ENCODE measurements at places on chromosomes 13 and 19.

DNA sequence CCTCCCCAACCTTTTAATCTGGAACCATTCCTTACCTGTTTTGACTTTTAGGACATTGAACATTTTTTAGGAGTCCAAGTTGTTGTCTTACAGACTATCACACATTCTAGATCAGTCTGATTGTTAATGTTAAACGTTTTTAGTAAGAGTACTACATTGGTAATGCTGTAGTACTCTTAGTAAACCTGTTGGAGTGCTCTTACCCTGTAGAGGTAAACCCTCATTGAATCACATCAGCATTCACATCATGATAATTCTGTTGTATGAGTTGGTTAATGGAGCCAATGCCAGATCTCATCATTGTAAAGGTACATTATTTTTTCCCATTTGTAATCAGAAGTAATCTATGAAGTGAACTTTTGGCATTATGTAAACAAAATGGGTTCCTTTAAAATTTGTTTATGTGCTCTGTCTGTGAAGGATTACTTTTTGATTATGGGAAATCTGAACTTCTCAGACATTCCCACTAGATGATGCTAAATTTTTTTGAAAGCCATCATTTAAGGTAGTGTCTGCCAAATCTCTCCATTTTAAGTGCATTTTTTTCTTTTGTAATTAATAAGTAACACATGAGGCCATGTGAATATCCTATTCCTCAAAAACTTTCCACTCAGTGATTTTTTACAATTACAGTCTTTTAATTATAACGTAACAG is 55.2 kb downstream of the VWA8 start:
- DNase-seq: no peak

DNA sequence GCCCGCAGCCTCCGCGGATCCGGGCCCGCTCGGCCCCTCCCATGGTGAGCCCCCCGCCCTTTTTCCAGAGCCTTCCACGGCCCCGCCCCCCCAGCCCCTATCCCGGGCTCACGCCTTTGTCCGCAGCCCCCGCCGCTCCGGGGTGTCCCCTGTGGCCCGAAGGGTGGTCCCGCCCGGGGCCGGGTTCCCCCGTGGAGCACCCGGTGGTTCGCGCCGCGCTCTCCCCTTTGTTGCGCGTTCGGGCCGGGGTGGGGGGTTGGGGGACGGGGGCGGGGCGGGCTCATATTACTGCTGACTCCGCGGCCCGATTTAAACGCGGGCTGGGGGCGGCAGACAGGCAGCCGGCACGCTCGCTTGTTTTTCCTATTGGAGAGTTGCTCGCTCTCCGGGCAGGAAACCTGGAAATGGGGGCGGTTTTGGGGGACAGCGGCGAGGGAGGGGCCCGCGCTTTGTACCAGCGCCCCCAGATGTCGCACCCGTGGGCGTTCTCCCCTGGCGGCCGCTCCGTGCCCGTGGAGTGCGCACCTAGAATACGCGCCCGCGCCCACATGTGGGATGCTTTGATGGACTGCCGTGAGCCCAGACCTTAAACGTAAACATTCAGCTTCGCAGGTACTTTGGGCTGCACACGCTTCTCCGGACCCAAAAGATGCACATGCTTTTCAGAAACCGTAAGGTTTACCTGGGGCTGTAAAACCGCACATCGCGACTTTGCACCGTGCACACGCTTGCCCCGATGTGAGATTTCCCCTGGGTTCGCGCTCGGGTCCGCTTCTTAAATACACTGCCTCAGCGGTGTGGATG is 699 bp downstream of the PTOV1 start:
- no peak for DNase-seq

GRCh38 chr19:10730932-10731331 is 13.1 kb downstream of the DNM2 start:
- DNase-seq: no peak

- DNase-seq: no peak
These were observed 3.3 kb upstream of the ZNF556 start for GRCh38 chr19:2863816-2864215.

DNA sequence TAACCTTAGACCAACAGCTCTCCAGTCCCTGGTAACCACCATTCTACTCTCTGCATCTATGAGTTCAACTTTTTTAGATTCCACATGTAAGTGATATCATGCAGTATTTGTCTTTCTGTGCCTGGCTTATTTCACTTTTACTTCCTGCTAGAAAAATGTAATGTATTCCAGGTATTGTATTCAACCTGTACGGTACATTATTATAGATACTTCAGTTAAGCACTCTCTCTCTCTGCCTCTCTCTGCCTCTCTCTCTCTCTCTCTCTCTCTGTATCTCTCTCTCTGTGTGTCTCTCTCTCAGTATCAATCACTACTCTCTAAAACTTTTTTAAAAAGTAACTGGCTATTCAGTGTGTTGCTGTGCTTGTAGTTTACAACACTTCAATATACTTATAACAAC is 8.4 kb downstream of the DACH1 start:
- no peak for DNase-seq

DNA sequence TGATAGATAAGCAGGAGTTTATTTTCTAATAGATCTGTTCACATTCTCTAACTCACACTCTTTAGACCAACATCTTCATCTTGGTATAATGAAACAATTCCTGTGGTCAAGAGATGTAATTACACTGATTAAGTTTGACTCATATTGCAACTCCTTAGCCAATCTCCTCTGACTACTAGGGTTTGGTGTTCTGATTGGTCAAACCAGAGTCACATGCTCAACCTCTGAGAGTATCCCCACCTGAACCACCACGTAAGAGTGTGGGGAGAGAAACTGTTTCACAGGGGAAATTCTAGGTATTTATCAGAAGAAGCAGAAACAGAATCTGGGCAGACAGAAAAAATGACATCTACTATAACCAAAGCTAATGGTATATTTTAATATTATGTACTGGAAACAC is 42.4 kb downstream of the UQCRFS1 start:
- DNase-seq: no peak

DNA sequence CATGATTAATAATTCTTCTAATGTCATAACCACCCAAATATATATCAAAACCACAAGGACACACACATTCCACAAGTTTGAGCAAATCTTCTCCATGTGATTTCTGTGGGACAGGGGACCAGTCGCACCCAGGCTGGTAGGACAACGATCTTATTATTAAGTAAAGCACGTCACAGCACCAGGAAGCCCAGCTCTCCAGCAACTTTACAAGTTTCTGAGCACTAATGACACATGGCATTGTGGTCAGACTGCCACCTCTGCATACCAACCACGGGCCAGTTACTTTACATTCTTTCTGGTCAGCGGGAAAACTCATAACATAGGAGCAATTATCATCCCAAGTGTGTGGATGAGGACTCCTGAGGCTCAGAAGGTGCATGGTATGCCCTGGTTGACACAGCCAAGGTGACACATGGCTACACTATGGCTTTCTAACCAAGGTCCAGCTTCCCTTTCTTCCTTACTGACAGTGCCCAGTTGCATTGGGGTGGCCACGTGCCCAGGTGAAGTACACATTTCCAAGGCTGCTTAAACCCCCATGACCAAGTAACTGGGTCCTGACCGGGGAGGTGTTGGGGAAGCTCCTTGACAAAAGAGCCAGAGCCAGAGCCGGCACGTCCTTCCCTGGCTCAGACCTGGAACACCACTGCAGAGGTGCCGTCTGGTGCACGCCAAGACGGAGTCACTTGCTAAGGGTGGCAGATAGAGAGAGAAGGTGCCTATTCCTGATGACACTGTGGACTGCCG is 27.4 kb downstream of the LATS2 start:
- DNase-seq: no peak

DNA sequence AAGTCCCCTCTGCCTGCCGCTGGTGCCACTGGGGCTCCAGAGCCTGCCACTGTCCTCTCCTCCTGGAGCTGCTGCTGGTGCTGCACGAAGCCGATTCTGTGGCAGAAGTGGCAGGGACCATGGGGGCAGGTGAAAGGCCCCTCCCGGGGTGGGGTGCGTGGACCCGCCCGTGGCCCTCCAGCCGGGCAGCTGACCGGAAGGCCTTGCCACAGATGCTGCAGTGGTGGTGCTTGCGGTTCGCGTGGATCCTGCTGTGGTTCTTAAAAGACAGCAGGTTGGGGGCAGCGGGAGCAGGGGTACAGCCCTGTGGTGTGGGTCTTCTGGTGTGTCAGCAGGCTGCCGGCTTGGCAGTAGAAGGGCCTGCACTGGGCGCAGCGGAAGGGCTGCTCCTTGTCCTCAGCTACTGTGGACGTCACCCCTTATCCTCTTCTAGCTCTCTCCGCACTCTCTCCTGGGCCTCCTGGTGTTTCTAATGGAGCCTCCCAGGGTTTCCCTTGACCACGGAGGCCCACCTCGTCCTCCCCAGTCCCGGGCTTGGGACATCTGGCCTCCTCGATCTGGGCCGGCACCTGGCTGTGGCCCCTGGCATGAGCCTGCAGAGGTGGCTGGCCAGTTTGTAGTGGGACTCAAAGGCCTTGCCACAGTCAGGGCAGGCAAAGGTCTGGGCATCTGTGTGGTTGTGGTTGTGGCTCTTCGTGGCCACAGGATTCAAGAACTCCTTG is 380.4 kb downstream of the OLFM4 start:
- no peak for DNase-seq

GRCh38 chr13:111281751-111282311 is 38.6 kb upstream of the TEX29 start:
- no peak for DNase-seq

DNA sequence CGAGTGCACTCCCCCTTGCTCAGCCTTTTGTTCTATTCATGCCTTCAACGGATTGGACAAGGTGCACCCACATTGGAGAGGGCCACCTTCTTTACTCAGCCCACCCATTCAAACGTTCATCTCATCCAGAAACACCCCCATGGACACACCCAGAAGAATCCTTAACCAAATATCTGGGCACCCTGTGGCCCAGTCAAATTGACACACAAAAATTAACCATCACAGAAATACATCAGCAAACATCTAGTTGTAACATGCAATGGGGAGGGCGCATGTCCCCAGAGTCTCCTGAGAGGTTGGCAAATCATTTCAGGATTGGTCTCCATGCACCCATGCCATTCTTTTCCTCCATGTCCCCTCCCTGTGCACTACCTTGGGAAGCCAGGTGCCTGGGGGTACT is 167.1 kb downstream of the ZNF536 start:
- no peak for DNase-seq

DNA sequence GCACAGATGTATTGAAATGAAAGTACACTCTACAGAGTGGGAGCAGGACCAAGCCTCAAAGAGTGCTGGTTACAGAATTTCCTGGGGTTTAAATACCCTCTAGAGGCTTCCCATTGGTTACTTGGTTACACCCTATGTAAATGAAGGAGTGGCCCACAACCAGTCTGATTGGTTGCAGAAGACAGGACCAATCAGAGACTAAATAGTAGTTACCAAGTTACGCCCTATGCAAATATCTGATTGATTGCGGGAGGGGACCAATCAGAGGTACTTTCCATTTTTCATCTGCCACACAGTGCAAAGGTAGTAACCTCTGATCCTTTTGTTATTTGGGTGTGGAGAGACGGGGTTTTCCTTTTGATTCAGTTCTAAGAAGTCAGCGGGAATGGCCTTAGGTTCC is 5.5 kb upstream of the ZFP82 start:
- no peak for DNase-seq

DNA sequence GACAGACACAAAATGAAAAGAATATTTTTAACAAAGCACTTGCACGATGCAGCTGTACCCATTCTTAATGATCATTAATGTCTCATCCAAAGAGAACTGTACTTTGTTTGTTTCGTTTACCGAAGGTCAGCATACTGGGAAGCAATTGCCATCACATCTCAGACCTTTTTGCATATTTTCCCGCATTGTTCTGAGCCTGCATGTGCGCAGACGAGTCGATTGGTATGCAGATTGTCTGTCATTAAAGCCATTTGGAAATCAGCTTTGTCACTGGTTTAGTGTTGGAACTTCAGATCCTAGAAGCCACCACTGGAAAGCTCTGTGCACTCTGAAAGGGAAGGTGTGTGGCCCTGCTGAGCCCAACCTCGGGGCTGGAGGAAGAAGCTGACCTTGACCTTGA is 15.6 kb downstream of the SPACA7 start:
- DNase-seq: no peak

DNA sequence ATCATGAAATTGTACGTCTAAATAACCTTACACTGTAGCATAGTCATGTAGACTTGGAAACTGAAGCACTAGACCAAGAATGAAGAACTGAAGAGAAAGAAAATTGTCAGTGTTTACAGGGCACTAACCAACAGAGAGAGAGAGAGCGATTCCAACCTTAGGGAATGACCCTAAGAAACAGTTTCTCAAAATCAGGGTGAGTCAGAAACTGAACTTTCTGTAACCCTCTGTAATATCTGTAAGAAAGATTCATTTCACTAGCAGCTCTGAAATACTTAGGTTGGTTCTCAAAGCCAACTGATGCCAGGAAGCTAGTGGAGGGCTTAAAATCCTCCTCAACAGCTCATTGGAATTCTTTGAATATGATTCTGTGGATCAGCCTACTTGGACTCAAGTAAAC is 936.9 kb downstream of the EFNB2 start:
- DNase-seq: no peak

- DNase-seq: no peak
These were observed 22.2 kb downstream of the SCGB2B2 start for GRCh38 chr19:34654796-34655195.

DNA sequence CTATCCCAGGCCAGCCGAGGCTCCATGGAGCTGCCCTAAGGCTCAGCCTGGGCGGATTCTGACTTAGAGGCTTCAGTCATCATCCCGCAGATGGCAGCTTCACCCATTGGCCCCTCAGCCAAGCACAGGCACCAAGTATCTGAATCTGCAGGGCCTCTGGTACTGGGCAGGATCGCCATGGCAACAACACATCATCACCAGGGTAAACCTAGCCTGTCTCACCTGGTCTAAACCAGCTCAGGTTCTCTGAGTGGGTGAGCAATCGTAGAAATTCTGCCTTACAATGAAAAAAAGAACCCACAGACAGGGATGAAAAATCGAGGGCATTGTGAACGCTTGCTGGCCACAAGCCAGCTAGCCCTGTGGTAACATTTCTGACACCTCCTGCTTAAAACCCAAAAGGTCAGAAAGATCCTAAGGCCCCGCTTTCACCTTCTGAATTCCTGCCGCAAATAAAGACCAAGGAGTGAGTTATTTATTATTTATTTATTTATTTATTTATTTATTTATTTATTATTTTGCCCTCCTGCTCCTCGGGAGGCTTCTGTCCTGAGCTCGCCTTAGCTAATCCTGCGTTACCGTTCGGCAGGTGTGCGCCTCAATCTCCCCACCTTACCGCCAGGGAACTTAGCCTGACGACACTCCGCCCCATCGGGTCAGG is 12.0 kb upstream of the CEACAM21 start:
- DNase-seq: no peak

GRCh38 chr13:97521726-97522125 is 87.8 kb downstream of the RAP2A start:
- no peak for DNase-seq

GRCh38 chr13:106349080-106349931 is 186.2 kb downstream of the EFNB2 start:
- no peak for DNase-seq

- DNase-seq: no peak
These were observed 212.5 kb upstream of the SOX1 start for GRCh38 chr13:111854403-111854802.

GRCh38 chr13:28872427-28873176 is 52.5 kb downstream of the MTUS2 start:
- no peak for DNase-seq

- no peak for DNase-seq
These were observed 9.7 kb upstream of the HSH2D start for GRCh38 chr19:16133818-16134217.
